ENCODE measurements at places on chromosomes 5 and 9.

GRCh38 chr5:116456036-116456435 lies 118.6 kb downstream of the SEMA6A start:
- DNase-seq = no peak

DNA sequence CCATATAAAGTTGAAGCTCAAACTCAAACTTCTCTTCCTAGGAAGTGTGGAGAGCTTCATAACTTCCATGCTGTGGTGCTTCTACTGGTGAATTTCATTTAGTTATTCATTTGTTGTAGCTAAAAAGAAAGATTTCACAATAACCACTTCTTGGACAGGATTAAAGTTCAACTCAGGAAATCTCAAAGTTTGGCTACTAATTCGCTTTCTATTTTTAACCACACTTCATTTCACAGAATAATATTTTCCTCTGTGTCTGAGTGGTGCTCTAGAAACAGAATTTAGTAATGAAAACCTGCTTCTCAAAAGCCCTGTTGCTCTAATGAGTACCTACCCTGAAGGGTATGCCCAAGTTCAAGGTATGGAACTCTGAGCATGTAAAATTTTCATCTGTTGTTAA lies 73.9 kb downstream of the ACTBL2 start:
- DNase-seq = no peak

- no peak for DNase-seq
These were observed 178.0 kb downstream of the ESM1 start for GRCh38 chr5:54807421-54807820.

- no peak for DNase-seq
These were observed 49.9 kb downstream of the SHB start for GRCh38 chr9:38018958-38019602.

GRCh38 chr5:131541762-131542161 lies 93.3 kb downstream of the RAPGEF6 start:
- no peak for DNase-seq

- DNase-seq = no peak
These were observed 145.4 kb downstream of the NMUR2 start for GRCh38 chr5:152259702-152260101.

- DNase-seq = peak; percentile 94
These were observed 14.3 kb upstream of the TIFAB start for GRCh38 chr5:135466178-135467050.

GRCh38 chr9:111131211-111131610 lies 92.9 kb upstream of the LPAR1 start:
- DNase-seq = no peak

GRCh38 chr9:126429190-126429589 lies 102.6 kb downstream of the MVB12B start:
- no peak for DNase-seq

GRCh38 chr5:119470851-119471451 lies 18.7 kb downstream of the HSD17B4 start:
- peak; percentile 31 for DNase-seq

All from D341Med (cell line).